ENCODE measurements at places on chromosomes 13 and 19.

DNA sequence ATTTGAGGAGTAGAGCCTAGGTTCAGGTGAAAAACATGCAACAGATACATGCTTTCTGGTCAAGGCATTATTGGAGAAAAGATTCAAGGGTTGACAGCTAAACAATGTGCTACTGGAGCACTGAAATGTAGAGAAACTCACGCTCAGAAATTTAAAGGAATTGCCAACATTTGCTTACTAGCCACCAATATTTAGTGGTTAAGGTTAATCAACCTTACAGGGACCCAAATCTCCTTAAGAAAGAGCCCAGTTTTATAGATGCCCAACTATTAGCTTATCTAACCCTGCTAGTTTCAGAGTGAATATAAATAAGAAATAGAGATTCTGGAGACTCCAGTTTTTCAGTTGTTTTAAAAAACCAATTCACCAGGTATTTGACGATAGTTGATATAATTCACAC is 203.6 kb downstream of the DACH1 start:
- no peak for DNase-seq

GRCh38 chr13:66520511-66521355 is 709.4 kb downstream of the PCDH9 start:
- no peak for DNase-seq

DNA sequence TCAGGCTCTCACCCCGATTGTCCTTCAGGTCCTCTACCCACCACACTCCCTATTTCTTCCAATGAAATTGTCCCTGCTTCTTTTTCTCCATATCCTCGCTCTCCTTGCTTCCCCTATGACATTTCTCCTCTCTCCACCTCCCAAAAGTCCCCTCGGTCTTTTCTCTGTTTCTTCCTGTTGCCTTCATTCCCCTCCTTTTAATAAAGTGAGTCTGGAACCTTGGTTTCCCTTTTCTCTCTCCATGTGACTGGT is 676 bp upstream of the ZNF574 start:
- DNase-seq = no peak

- DNase-seq = no peak
These were observed 439.5 kb downstream of the EFNB2 start for GRCh38 chr13:106095919-106096318.
